ENCODE measurements at places on chromosomes 11 and 22. TPM values are rescaled to one million over a fixed set of nuclear protein-coding genes. Genes with fewer than 3 reads are reported as not detected.

TSKU gene
- total RNA-seq, result 42.6 TPM

DAGLA gene
- total RNA-seq, result 12.2 TPM

SLC22A12 gene
- total RNA-seq, result not detected

SCGB1D2 gene
- not detected for total RNA-seq

RNF26 gene
- 19.9 TPM for total RNA-seq

HOATZ gene
- total RNA-seq, result not detected
